ENCODE measurements at places on chromosomes 3 and 15.

DNA sequence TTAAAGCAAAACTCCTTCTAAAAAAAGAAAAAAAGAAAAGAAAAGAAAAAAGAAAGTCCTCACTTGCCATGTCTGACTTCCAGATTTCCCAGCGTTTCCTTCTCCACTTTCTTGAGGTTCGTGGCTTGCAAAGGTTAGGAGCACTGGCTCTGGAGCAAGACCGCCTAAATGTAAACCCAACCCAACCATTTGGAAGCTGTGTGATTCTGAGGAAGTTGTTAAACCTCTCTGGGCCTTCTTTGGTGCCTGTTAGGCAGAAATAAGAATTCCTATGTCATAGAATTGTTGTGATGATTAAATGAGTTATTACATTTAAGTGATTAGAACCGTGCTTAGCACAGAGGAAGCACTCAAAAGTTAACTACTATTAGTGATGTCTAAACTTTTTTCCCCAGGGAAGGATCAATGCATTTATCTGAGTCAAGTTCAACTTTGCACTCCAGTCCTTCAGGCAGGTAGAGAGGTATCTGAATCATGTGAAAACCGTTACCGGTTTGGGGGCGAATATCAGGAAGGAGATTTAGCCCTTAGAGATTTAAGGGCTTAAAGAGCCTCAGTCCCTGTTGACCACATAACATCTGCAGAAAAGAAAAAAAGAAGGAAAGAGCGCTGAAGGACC, 78.3 kb upstream of the HES1 start:
- no peak for DNase-seq

- no peak for DNase-seq
Observed at GRCh38 chr3:34650131-34650530, 851.7 kb downstream of the PDCD6IP start.

GRCh38 chr3:151087648-151088047, 2.2 kb downstream of the MED12L start:
- DNase-seq, result no peak

DNA sequence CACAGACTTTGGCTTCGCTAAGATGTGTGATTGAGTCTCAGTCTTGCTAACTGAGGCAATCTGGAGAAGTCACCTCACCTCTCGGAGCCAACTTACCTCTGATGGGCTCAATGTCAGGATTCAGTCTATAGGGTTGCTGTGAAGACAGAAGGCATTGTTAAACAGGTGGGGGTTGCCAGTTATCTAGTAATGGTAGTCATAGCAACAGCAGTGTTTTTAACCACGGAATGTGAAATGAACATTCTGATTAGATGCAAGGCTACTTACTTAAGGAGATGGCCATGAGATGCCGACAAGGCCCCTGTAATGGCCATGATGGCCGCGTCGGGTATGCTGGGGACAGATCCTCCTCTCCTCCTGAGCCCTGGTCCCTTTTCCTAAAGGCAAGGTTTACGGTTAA, 243.1 kb downstream of the GABRG3 start:
- DNase-seq, result no peak

DNA sequence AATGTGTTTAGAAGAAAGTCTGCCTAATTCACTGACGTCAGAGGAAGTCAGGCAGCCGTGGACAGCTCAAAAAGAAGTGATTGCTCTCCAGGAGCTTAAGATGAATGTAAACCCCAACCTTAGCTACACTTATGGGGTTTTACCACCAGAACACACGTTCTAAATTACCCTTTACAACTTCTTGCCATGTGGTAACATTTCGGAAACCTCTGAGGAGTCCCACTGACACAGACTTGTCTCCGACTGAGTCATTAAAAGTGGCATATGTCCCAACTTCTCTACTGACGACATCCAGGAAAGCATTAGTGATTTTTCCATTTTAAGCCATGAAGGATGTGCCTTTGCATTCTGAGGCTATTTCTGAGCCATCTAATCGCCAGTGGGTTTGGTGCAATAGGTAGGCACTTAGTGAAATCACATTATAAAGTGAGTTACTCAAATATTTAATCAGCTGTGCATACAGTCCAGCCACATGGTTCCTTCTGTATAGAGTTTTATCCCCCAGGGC, 32.4 kb downstream of the C2CD4A start:
- no peak for DNase-seq

GRCh38 chr15:55991802-55992768, 1.3 kb downstream of the NEDD4 start:
- no peak for DNase-seq

DNA sequence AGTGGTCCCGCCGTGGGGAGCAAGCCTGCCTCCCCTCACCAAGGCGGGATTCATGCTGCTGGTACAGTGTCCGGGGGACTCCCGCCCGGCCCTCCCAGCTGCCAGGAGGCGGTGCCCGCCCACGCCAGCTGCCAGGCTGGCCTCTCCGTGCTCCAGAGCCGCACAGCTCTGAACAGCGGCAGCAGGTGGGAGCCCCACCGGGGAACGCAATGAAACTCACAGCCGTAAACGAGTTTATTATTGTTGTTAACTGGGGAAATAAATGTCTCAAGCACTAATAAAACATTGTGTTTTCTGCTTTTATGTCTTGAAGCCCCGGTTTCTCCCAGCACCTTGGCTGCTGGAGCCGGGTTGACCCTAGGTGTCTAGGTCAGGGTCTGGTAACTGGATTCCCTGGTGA, 317.7 kb upstream of the TLE3 start:
- DNase-seq, result no peak

- DNase-seq, result no peak
Observed at GRCh38 chr3:122214711-122215110, 31.2 kb downstream of the CASR start.

- no peak for DNase-seq
Observed at GRCh38 chr3:63817225-63817624, 1.9 kb upstream of the C3orf49 start.

- DNase-seq, result no peak
Observed at GRCh38 chr3:39712413-39713048, 96.9 kb upstream of the MYRIP start.

DNA sequence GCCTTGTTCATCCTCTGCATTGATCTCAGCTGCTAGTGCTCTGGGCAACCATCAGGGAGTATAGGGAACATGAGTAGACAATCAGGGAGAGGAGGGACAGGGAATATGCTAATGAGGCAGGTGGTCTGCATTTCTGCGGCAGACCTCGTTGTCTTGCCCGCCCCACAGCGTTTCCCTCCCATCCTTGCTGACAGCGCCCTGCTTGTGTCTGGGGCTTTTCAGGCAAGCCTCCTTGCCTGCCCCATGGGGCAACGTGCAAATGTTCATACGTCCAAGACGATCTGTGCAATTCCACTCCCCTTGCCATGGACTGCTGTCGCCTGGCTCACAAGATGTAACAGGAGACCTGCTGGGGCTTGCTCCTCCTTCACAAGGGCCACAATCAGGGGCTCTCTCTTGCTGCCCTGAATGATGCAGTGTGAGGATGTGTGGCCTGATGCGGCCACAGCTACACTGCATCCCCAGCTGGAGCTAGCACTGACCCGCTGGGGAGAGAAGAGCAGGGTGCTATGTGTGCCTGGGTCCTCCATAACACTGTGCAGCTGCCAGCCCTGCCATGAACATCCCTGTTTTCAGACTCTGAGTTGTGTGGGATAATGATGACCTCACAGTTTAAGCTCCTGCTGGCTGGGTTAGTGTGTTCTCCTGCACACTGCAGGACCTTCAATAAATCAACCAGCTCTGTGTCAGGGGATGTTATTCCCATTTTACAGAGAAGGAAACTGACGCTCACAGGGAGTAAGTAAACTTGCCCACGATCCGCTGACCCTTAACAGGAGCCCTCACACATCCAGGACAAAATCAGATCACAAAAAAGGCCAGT, 211.3 kb downstream of the KLF13 start:
- no peak for DNase-seq

DNA sequence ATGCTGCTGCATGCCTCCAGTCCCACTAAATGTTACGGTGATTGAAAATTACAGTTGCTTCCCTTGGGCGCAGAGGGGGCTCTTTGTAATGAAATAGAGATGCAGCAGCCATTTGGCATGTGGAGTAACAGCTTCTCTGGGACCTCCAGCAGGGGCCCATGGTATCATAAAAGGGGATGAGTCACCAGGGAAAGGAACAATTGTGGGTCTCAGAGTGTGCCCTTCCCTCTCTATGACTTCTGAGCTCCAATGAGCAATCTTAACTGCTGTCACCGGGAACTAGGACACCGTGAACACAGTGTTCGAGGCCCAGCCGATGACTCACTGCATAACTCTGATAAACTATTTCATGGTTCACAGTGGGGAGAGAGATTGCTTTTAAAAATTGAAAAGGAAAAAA, 164.8 kb upstream of the NUDT16 start:
- DNase-seq, result no peak

GRCh38 chr3:102887431-102887830, 452.6 kb downstream of the ZPLD1 start:
- DNase-seq, result no peak

DNA sequence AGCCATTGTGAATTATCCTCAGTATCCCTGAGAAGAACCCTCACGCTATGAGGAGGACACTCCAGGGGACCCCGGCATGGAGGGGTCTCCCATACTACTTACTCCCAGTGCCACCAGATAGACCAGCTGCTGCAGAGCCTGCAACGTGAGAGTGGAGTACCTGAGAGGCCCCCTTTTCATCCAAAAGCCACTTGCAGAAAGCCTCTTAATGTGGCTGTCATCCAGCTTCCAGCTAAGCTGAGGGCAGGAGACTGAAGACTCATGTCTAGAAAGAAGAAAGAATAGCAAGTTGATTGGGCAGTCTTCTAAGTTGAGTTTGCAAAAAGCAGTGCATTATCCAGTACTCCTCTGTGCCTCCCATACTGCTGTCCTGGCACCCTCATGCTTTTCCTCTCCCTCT, 27.3 kb upstream of the MNS1 start:
- DNase-seq, result no peak

- DNase-seq, result no peak
Observed at GRCh38 chr3:114841515-114841914, 305.6 kb downstream of the ZBTB20 start.

DNA sequence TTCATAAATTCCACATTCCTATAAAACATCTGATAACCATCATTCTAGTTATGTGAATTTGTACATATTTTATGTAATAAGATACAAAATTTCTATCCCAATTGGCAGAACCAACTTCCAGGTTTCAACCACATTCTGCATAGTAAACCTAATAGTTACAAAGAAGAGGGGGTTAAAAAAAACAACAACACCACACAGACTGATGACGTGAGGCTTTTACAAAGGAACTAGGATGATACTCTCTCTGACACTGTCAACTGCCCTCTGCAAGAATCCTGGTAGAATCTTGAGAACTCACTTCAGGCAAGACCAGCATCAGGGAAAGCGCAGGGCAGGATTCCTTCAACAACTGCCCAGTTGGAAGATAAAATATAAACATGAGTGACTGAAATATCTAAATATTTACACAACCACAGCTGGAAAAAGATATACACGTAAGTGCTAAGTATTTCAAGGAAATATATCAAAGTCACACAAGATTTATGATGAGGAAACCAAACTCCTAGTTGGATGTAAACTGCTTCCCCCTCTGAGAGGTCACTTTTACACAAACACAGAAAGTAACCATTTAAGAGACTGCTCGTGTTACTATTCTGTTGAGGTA, 816.4 kb downstream of the ROBO1 start:
- no peak for DNase-seq

DNA sequence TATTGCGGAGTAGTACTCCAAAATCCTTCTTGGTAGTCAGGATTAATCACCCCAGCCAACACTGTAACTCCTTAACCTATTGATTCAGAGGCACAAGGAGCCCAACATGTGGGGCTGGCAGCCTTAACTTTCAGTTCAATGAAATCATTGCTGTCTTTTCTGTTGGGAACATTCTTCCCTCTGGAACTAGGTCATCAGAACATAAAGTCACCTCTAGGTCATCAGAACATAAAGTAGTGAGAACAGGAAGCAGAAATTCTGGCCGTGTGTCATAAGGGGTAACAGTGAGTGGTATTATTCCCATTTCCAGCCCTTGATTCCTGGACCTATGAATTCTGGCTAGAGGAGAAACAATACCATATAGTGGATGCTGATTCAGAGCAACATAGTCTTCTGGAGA, 71.5 kb upstream of the TNIK start:
- no peak for DNase-seq

GRCh38 chr3:178382449-178383061, 153.7 kb upstream of the KCNMB2 start:
- DNase-seq, result no peak

DNA sequence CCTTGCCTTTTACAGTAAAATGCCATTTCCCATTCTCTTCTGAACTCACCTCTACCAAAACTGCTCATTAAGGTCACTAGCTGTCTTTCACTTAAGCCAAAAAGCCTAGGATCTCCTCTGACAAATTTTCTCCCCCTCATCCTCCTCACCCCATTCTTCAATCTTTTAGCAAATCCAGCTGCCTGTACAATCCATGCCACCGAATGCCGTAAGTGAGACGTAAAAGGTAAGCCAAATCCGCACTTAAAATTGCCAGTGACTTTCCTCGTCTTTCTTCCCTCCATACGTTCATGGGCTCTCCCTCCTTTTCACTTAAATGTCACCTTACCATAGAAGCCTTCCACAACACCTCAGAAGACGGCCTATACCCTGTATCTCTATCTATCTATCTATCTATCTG, 13.8 kb downstream of the PSMD6 start:
- DNase-seq, result no peak

DNA sequence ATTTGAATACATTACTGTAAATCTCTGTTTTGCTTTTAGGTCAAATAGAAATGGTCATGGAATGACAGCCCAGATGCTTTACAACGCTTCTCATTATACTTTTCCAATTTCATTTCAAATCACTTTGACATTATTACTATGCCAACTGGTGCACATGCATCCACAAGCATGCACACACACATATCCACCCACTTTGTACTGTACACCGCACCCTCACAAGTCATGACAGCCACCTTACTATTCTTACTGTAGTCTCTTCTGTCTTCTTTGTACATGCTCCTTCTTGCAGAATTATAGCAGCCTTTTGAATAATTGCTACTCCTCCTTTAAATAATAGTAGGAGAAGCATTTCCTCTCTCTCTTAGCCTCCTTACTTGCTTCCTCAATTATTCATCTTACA, 1361.4 kb downstream of the ROBO1 start:
- no peak for DNase-seq

DNA sequence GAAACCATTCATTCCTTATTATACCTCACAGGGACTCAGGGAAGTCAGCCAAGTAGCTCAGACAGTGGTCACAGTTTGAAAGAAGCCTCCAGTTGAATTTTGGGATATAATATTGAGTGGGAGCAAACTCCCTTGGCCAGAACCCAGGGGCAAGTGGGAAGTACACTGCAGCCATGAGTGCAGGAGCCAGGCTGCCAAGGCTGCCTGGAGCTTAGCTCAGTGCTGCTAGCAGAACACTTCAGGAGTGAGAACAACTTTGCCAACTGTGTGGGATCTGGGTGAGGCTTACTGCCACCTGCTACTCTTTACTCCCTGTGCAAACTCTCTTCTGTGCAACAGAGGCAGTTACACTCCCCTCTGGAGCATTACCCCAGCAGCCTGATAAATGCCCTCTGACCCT, 4.6 kb downstream of the OR5K3 start:
- no peak for DNase-seq

- no peak for DNase-seq
Observed at GRCh38 chr3:45234250-45234649, 8.2 kb upstream of the TMEM158 start.

GRCh38 chr15:40357723-40358470, at the start of gene DISP2:
TSS of gene DISP2 (plus strand) at chr15:40358219. CDS start at chr15:40358322, 103 bp downstream.
- DNase-seq, result peak; percentile 78
